Stimulated activated CD8-positive, alpha-beta memory T cell treated with anti-CD3 and anti-CD28 coated beads, Interleukin-4, amount 100 ng/mL, for 48 hours (primary cell): ENCODE measurements at places on chromosomes 11 and 22.

- DNase-seq, result no peak
Observed at GRCh38 chr11:56852131-56852530, 103.6 kb upstream of the OR9G4 start.

DNA sequence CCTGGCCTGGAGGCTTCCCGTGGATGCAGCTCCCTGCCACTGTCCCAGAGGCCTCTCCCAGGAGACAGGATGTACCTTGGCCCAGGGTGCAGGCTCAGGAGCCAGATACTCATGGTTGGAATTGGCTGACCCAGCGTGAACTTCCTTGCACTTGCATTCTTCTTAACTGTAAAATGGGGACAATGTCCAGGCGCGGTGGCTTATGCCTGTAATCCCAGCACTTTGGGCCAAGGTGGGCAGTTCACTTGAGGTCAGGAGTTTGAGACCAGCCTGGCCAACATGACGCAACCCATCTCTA, 20.1 kb upstream of the ST3GAL4 start:
- DNase-seq, result no peak

DNA sequence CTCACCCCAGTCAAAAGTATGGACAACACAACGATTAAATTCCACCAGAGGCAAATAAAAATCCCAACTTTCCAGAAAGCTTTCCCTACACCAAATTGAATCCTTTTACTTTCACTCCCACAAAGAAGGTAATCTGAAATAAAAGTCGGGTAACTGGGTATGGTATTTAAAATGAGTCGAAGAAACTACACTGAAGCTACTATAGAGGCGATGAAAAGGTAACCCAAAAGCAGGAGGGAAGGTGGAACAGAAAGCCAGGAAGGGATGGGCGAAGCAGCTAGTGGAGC, 1.1 kb downstream of the PICALM start:
- no peak for DNase-seq

- DNase-seq, result no peak
Observed at GRCh38 chr11:120385110-120385509, 48.9 kb downstream of the ARHGEF12 start.

GRCh38 chr11:130740819-130741218, 175.5 kb downstream of the SNX19 start:
- no peak for DNase-seq

DNA sequence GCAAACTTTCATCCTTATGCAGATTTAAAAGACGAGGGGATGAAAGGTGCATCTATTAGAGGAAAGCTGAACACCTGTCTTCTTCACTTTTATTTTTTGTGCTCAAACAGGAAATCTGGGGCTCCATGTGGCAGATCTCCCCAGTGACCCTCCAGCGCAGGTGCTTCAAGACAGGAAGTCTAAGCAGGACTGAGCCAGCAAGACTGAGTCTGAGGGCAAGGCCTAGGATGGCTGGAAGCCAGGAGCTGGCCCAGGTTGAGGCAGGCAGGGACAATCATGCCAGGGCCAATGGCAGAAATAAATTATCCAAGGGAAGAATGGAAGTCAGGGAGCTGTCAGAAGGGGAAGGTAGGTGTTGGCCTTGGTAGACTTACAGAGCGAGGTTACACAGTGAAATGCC, 101.1 kb upstream of the SPON1 start:
- no peak for DNase-seq

DNA sequence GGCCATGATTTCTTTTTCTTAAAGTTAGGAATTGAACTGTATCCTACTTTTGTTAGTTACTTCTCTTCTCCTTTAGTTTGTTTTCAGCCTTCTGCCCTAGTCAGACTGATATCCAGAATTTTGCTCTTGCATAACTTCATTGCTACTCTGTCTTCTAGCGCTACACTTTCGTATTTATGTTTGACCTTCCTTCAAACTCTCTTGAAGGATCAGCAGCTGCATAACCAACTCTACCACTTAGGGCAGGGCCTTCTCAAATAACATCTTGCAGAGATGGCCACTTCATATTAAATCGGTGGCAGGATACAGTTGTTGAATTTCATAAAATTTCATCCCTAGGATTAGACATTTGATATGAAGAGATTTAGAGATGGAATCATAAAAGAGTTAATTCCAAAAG, 43.9 kb downstream of the KDM2A start:
- DNase-seq, result no peak

DNA sequence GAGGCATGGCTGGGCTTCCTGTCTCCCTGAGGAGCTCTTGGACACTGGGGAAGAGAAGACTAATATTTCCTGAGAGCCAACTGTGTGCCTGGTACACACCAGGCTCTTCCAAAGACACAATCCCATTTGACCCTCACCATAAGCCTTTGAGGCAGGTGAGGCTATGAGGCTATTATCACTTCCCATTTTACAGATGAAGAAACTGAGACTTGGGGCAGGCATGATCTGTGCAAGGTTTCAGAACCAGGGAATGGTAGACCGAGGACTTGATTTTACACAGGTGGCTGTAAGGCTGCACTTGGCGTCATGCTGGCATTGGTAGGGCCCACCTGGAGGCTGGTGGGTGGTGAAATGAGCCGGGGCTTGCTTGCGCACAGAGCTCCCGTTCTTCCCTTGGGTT, 90.8 kb downstream of the LRRC32 start:
- no peak for DNase-seq

GRCh38 chr22:37561212-37562048, 1.1 kb downstream of the CDC42EP1 start:
- DNase-seq, result peak; percentile 95

DNA sequence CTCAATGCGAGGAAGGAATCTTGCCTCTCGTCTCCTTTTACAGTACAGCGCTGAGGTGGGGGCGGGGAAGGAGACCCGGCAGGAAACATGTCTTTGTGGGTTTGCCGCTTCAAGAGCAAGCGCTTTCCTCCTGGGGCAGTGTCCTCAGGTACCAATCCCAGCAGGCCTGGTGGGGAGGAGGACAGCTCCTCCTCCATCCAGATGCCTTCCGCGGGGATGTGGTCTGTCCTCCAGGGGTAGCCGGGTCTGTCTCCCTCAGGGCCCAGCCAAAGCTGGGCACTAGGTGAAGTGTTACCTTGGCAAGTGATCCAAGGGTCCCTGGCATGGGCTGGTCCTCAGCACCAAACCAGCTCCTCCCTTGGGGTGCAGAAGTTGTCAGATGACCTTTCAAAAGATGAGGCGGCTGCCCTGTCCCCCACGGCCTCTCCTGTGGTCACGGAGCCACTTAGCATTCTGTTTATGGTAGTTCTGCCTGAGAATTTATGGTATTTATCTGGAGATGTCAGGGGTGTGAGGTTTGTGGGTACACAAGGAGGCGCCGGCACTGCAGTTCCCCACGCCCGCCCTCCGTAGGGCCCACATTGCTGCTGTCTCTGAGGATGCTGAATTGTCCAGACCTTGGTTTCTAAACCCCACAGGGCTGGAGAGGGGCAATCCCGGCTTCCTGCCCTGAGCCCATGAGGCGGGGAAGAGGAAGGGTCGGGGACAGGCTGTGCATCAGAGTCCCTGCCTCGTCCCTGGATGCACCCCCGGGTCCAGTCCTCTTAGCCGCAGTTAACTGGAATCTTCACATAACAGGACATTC, 93.5 kb upstream of the ANO1 start:
- DNase-seq, result no peak

- DNase-seq, result no peak
Observed at GRCh38 chr22:42880815-42881214, 23.7 kb upstream of the ARFGAP3 start.

DNA sequence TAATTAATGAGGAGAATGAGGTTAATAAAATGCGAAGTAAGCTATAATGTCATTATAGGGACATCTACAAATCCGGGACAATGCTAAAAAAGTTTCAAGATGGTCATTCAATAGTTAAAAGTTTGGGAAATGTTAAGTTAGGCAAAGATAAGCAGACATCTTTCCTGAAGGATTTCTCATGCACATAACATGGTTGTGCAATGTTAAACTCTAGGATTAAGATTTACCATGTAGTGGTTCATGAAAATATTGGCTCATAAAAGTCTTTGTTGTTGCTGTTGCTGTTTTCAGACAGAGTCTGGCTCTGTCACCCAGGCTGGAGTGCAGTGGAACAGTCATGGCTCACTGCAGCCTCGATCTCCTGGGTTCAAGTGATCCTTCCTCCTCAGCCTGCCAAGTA, 751.5 kb upstream of the CCDC179 start:
- no peak for DNase-seq

- no peak for DNase-seq
Observed at GRCh38 chr11:9775398-9775779, 111.5 kb downstream of the SWAP70 start.

- DNase-seq, result no peak
Observed at GRCh38 chr11:30131535-30131934, 99.3 kb upstream of the FSHB start.

DNA sequence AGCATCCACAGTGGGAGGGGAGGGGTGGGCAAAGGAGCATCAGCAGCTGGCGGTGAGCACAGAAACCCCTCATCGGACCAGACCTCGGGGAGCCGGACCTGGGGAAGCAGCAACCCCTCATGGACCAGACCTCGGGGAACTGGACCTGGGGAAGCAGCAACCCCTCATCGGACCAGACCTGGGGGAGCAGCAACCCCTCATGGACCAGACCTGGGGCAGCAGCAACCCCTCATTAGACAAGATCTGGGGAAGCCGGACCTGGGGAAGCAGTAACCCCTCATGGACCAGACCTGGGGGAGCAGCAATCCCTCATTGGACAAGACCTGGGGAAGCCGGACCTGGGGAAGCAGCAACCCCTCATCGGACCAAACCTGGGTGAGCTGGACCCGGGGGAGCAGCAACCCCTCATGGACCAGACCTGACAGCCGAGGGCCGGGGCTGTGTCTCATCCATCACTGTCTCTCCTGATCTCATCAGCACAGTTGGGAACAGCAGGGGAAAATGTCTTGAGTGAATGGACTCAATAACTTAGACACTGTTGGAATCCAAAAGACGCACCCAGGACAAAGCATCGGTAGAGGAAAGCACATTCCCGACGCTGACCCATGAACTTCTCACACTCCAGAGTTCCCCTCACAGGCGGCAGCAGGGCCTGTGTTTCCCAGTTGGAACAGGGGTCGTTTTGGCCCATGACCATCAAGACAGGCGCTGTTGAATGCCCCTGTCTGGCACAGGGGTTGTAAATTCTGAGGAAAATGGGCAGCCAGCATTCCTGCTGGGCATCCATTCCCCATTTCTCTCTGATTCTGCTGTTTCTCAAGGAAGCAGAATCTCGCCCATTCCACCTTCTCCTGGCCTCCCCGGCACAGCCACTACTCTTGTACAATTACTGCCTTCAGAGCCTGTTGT, 1494.6 kb downstream of the TBC1D22A start:
- no peak for DNase-seq

DNA sequence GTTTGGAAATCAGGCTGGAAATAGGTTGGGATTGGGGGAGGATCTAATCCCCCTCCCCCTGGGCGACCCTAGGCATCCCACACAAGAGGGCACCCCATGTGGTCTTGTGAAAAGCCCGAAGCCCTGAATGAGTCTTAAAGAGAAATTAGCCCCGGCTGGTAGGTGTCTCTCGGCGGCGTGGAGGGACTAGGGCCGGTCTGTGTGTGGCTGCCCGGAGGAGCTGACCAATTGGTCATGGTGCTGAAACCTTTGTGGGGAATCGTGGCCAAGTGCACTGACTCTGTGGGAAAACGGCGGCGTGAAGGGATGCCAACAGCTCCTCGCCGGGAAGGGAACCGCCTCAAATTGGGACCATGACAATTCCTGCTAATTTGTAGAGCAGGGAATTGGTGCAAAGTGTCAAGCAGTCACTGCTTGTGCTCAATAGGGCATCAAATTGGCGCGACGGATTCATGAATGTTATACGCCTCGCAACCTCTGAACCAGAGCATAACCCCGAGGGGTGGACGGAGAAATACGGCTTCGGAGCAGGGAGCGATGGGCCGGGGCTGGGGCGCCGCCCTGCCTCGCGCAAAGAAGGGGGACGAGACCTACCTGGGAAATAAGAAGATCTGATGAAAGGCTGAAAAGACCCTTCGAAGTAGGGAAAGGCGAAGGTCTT, 1.5 kb downstream of the DBX1 start:
- peak; percentile 34 for DNase-seq

DNA sequence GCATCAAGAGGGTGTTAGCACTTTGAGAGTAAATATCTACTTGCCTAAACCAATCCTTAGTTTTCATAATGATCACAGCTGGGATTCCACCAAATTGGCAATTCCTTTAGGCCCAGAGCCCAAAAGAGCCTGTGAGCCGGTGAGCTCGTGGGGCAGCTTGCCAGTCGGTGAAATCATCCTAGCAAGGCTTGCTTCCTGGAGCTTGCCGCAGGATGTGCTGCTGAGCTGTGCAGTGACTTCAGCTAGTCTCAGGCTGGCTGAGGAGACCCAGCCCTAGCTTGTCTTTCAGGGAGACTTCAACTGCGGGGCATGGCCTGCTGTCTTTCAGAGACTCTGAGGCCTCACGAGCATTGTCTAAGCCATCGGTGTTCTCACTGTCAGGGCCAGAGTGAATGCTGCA, 73.6 kb upstream of the SUSD2 start:
- DNase-seq, result no peak

GRCh38 chr11:108002476-108002875, 6.2 kb upstream of the CUL5 start:
- DNase-seq, result no peak

- no peak for DNase-seq
Observed at GRCh38 chr11:112175599-112175952, 264 bp downstream of the BCO2 start.

GRCh38 chr11:114131461-114131864, 72.0 kb downstream of the ZBTB16 start:
- no peak for DNase-seq

GRCh38 chr22:32211011-32211410, 6.1 kb upstream of the RFPL2 start:
- no peak for DNase-seq

GRCh38 chr11:788953-789940, 643 bp downstream of the CEND1 start:
- DNase-seq, result no peak

DNA sequence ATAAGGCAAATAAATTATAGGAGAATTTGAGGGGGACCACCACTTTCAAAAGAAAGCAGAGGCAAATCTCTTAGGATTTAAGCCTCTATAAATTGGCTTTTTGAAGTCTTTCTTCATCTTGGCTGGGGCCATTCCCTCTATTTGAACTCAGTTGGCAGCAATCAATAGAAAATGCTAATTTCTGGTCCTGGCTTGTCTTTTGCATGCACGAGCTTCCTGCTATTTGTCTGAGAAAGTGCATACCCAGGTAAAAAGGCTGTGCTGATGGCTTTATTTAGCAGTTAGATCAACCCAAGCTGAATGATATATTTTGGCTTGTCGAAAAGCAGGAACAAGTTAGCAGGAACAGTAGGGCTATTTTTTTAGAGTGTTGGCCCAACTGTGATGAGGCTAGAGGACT, 64.1 kb upstream of the GRAMD1B start:
- no peak for DNase-seq

- DNase-seq, result no peak
Observed at GRCh38 chr11:64888729-64889511, 10.5 kb upstream of the EHD1 start.

- no peak for DNase-seq
Observed at GRCh38 chr11:92846491-92847125, 122.8 kb upstream of the MTNR1B start.
